Lower leg skin (tissue), 4 donors: ENCODE measurements at places on chromosomes 2 and 18. TPM values are rescaled to one million over a fixed set of nuclear protein-coding genes. Genes with fewer than 3 reads are reported as not detected.

DNA sequence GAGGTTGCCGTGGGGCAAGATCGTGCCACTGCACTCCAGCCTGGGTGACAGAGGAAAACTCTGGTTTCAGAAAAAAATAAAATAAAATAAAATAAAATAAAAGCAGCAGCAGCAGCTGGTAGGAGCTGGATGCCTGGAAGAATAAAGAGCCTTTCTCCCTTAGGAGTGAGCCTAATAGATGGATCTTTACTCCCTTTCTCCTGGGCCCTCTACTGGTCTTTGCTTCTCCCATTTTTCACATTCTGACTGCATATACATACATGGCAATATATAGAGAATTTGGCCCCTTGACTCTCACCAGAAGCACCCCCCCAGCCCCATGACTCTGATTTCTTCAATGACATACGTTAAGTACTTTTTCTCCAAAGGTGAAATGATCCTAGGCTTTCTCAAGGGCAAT lies 9.8 kb upstream of the MALT1 start:
- no peak for DNase-seq

DNA sequence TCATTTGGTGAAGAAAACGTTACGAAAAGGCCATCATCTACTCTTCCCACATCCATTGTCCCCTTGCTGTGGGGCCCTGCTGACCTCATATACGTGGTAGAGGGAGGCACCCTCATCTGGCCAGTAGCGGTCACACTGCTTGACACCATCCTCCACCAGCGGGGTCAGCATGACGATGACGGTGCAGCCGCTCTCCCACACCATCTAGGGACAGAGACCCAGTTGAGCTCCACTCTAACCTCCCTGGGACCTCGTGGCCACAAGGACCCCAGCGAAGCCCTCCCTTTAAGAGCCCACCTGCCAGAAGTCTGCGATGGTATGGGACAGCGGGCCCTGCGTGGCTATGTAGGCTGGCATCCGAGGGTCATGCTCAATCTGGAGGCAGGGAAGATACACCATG lies 13.1 kb downstream of the PTPRN start:
- DNase-seq = no peak

The SERPINB10 gene
- 0.15 TPM for total RNA-seq

The RFX8 gene
- total RNA-seq = not detected

GRCh38 chr2:182266909-182267308 lies 159.9 kb downstream of the PDE1A start:
- no peak for DNase-seq

DNA sequence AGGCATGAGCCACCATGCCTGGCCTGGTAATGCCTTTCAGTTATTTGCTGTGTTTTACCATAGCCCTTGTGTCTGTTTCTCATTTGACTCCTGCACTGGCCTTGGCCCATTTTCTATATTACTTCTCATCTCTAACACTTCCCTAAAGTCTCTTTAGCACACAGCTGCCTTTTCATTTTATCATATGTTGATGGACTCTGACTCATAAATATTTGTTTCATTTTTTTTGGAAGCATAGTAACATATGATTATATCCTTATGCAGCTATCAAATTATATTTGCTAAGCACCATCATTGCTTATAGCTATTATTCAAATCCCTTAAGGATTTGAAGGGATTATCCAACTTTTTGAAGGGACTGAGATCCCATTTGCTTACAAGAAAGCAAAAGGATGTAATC lies 320.3 kb downstream of the GPD2 start:
- no peak for DNase-seq

DNA sequence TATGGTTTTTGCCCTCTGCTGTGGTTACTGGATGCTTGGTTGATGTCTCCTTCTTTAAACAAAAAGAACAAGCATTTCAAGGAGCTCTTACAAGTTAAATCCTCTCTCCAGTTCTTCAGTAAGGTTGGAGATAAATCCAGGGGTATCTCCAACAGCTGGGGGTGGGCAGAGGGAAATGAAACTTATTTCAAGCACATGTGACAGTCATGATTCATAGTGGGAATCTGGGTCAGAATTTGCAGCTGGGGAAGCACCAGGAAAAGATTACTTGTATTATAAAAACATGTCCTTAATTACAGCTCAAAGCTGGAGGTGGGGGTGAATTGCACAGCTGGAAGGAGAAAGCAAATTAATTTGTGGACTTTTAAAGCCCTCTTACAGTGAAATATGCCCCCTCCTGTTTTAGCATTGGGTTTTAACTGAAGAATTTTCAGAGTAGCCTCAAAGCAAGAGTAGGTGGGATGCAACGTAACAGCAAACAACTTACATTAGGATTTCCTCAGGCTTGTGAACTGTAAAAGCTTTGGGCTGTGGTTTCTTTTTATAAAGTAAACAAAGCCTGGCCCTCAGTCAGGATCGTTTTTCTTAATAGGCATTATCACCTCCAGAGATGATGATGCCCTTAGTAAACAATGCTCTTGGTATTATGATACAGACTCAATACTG lies 596.4 kb downstream of the NYAP2 start:
- DNase-seq = no peak

The PAIP2B gene
- total RNA-seq = 22.1 TPM

GRCh38 chr2:28134262-28134812 lies 243.8 kb downstream of the BABAM2 start:
- no peak for DNase-seq

The CSRNP3 gene
- 14.1 TPM for total RNA-seq

The DCDC2C gene
- total RNA-seq = not detected

GRCh38 chr18:10928772-10929373 lies 220.5 kb downstream of the PIEZO2 start:
- DNase-seq = no peak

DNA sequence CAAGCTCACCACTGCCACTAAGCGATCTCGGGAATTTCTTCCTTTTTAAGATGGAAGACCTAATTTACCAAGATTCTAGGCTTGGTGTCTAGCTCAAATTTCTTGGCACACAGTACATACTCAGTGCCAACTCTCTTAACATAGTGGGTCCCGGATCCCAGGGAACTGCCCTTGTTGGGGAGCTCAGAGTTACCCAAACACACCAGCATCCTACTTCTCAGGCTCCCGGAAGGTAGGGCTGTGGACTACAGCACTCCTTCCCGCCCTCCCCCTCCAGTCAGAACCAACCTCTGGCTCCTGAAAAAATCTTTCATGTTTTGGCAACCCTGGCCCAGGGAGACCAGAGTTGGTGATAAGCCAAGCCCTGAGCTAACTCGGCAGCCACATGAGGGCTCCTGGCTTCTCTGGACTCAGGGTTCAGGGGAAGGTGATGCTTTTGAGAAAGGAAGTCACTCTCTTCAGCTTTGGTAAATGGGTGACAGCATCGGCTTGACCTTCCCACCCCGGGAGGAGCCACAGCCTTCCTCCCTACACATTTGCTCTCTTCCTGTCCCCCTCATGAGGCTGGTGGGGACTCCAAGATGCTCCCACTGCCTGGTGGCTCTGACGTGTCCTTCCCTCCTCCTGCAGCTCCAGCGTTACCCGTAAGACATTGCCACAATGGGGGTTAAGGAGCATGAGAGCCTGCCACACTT lies 8.8 kb downstream of the ODC1 start:
- no peak for DNase-seq

DNA sequence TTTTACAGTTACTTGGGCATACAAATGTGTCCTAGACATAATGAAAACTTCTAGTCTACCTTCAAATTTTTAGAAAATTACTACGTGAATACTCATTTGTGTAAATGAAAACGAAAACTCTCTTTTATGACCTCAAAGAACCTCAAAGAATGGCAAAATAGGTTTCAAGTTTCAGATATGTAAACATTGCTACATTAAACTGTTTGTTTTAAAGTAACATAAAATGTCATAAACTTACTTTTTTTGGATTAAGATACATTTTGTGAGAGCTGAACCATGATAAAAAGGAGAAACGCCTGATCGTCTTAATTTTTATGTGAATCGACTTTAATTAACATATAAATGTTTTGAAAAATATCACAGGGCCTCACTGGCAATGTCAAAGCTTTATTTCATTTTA lies 91.4 kb downstream of the PPP1R1C start:
- DNase-seq = no peak

DNA sequence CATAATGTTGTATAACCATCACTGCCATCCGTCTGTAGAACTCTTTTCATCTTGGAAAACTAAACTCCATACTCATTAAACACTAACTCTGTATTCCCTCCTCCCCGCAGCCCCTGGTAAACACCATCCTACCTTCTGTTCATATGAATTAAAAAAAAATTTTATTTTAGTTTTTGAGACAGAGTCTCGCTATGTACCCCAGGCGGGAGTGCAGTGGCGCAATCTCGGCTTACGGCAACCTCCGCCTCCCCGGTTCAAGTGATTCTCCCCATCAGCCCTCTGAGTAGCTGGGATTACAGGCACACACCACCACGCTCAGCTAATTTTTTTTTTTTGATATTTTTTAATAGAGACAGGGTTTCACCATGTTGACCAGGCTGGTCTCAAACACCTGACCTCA lies 52.9 kb downstream of the RRM2 start:
- no peak for DNase-seq

The CPS1 gene
- 5.5 TPM for total RNA-seq

The LRP1B gene
- 0.80 TPM for total RNA-seq

GRCh38 chr18:48851599-48851960 lies 99.2 kb downstream of the SMAD7 start:
- no peak for DNase-seq

DNA sequence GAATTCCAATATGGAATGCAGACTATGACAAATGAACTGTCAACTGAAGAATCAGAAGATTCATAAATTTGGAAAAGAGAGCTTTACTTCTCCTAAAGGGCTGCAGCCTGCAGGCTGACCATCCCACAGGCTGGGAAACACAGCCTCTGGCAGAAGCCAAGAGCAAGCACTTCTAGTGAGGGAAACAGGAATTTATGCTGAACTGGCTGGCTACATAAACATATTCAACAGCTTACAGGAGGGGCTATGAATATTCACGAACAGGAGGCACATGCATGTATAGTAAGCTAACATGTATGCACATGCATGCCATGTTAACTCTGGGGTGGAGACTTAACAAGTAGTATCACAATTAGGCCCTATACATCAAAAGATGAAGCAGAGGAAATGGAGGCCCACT lies 17.6 kb downstream of the HIBCH start:
- no peak for DNase-seq

The PLEKHH2 gene
- total RNA-seq = 16.9 TPM
